Stimulated activated CD8-positive, alpha-beta memory T cell treated with anti-CD3 and anti-CD28 coated beads, Interleukin-4, amount 100 ng/mL, for 48 hours (primary cell): ENCODE measurements at places on chromosomes 16 and 17.

GRCh38 chr17:76561332-76561731 is 21.5 kb downstream of the PRCD start:
- DNase-seq = no peak

DNA sequence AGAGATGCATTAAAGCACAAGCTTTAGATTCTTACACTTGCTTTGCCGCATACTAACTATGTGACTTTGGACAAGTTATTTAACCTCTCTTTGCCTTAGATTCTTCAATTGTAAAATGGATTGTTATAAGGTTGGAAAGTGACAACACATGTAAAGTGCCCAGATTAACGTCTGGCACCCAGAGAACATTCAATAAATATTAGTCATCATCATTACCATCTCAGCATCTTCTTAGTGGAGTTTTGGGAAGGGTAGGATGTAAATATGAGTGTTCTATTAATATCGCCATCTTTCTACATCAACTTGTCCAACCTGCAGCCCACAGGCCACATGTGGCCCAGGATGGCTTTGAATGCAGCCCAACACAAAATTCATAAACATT is 27.4 kb upstream of the FAM20A start:
- DNase-seq = no peak

DNA sequence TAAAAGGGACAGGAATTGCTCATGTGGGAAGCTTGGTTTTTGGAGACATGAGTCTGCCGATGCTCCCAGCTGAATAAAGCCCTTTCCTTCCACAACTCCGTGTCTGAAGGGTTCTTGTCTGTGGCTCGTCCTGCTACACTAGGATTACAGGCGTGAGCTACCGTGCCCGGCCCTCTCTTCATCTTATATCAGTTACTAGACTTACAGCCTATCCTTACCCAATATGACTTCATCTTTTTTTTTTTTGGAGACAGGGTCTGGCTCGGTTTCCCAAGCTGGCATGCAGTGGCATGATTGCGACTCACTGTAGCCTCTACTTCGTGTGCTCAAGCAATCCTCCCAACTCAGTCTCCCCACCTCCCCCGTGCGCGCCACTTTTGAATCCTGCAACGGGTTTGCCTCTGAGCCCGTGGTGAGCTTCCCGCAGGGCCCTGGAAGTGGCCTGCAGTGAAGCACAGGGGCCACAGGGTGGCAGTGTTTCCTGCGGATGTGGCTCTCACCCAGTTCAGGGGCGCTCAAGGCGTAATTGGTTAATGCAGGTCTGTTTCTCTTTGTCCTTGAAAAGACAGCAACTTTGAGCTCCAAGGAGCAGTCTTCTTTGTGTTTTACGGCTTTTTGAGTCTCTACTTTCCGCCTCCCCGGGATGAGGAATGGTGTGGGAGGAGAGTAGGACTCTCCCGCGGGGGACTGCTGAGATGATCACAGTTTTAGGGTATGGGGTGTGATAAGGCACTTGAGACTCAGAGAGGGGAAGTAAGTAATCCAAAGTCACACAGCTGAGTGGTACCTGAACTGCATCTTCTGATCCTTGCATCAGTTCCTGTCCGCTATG is 22.7 kb upstream of the GPRC5B start:
- DNase-seq = peak; percentile 81

DNA sequence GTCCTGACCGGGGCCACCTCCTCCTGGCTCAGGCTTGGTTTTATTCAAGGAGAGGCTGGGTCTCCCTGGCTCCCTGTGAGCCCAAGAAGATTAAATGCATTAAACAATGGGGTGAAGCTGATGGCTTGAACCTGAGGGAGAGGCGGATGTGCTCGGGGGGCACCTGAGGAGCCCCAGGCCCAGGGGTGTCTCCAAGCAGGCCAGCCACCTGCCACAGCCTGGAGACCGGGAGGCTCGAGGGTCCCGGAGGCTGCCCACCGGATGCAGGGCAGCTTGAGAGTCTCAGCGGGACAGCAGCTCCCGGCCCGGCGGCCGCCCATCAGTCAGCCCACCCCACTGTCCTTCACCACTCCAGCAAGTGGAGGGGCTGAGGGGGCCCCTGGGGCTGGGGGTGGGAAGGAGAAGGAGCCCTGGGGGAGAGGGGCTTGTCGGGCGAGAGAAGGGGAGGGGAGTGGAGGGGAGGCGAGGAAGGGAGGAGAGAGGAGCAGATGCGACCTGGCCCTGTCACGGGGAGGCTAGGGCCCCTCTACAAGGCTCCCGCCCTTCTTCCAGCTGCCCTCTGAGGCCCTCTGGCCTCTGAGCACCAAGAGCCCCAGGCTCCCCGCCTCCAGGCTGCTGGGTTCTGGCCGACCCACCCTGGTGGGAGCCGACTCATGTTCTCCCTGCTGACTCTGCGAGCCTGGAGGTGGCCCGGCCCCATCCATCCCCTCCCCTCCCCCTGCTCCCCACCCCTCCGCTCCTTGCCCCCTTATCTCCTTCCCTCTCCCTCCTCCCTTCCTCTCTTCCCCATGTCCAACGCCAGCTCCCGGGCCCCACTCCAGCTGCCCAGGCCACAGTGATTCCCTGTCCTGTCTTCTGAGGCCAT is 13.2 kb downstream of the CD7 start:
- no peak for DNase-seq

DNA sequence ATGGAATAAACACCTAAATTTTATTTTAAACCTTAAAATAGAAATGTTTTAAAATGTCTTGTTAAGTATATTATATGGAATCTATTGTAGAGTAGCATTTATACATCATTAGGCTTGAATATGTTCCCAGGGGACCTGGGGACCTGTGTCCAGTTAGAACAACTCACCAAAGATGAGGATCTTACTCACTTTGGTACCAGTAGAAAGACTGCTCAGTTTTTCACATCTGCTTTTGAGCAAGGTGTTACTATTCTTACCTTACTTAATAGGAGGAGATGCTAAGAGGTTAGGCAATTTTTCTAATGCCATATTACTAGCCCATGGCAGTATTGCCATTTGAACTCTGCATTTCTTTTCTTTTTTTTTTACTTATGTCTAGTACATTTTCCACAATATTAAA is 14.7 kb downstream of the STXBP4 start:
- DNase-seq = no peak

DNA sequence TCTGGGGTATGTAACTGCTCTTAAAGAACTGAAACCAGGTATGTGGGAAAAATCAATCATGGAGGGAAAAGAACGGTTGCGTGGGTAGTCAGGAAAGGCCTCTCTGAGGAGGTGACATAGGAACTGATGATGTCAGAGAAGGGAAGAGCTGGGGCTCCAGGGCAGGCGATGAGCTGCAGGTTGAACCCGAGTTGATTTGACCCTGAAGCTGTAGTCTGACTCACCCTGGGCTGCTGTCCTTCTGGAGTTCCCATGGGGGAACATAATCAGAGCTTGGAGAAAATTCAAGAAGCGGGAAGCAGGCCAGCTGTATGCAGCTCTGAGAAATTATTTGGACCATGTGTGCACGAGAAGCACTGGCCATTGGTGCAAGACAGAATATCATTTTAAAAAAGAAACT is 16.7 kb downstream of the SLC6A2 start:
- DNase-seq = no peak

DNA sequence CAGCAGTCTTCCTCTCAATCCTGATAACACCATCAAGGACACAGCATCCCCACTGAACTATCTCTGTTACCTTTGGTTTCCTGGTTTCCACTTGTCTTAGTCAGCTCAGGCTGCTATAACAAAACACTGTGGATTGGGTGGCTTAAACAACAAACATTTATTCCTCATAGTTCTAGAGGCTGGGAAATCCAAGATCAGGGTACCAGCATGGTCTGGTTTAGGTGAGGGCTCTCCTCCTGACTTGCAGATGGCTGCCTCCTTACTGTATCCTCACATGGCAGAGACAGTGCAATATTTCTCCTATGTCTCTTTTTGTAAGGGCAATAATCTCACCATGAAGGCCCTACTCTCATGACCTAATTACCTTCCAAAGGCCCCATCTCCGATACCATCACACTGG is 103.2 kb upstream of the AXIN2 start:
- DNase-seq = no peak

GRCh38 chr16:74224828-74225612 is 71.6 kb upstream of the PSMD7 start:
- no peak for DNase-seq

DNA sequence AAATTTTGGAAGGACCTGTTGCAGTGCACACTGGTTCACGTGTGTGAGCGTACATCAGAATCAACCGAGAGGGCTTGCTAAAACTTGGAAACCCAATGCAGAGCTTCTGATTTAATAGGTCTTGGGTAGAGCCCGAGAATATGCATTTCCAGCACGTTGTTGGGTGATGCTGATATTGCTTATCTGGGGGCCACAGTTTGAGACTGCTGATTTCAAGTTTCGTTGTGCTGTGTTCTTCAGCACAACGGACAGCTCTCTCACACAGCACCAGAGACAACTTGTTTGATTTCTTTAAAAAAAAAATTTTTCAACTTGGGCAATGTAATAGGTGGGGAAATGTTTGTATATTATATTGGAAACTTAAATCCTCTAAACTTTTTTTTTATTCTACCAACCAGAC is 9.4 kb downstream of the OR4D2 start:
- DNase-seq = no peak

DNA sequence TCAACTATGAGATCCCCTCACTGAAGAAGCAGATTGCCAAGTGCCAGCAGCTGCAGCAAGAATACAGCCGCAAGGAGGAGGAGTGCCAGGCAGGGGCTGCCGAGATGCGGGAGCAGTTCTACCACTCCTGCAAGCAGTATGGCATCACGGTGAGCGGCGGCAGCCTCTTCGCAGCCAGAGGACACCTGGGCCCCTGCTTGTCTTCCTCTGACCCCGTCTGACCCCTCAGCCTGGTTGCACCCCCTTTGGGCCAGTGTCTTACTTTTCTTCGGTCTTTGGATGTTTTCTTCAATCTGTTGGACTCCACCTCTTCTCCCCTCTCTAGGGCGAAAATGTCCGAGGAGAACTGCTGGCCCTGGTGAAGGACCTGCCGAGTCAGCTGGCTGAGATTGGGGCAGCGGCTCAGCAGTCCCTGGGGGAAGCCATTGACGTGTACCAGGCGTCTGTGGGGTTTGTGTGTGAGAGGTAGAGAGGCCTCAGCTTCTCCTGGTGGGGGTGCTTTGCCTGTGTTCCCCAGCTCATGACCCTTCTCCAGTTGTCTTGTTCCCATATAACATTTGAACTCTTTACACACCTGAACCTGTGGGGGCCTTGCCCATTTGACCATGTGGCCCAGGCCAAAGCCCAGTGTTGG is 4.4 kb downstream of the CDK5RAP3 start:
- DNase-seq = no peak

DNA sequence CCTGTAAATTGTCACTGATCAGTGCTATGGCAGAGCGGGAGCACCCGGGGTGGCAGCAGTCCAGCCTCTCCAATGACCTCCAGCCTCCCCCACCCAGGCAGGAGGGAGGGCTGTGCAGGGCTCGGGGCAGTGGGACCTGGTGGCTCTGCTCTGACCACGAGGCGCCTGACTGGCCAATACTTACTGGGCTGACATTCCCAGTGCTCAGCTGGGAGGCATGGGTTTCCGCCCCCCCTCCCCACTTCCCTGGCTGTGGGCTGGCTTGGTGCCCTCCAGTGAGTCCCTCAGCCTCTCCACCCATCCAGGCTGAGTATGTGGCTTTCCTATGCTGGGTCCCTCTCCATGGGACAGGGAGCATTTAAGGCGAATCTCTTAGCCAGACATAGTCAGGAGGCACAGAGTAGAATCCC is 2.7 kb downstream of the SOCS3 start:
- DNase-seq = peak; percentile 50

- DNase-seq = no peak
Observed at GRCh38 chr17:62892061-62892675, 73.9 kb upstream of the TANC2 start.

DNA sequence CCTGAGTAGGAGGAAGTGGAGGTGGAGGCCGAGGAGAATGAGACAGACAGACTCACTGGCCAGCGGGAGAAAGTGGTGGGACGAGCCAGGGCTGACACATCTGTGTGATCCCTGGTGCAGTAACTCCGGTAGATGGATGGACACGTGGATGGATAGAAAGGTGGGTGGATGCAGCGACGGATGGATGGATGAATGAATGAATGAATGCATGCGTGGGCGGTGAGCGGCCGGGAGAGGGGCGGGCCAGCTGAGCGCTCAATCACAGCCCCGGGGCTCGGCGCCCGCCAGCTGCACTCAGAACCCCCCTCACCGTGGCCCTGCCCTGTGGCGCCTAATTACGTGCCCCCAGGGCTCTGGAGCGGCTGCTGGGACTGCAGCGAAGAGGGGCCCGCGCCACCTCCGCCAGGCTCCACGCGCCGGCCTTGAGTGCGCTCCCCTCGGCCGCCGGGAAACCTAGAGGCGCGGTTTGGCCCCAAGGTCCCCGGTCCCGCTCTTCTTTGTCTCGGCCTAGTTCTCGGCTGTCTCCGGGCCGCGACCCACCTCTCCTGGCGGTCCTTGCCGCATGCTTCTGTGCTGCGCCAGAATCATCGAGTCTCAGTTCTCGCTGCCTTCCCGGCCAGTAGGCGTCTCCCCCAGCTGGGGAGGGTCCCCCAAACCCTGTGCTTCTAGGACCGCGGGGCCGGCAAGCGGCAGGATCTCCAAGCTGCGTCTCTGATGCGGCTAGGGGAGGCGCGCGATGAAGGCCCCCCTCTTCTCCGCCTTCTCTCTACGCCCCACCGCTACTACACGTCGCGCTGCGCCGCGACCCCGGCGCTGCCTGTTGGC is 41.0 kb downstream of the RAI1 start:
- DNase-seq = no peak

DNA sequence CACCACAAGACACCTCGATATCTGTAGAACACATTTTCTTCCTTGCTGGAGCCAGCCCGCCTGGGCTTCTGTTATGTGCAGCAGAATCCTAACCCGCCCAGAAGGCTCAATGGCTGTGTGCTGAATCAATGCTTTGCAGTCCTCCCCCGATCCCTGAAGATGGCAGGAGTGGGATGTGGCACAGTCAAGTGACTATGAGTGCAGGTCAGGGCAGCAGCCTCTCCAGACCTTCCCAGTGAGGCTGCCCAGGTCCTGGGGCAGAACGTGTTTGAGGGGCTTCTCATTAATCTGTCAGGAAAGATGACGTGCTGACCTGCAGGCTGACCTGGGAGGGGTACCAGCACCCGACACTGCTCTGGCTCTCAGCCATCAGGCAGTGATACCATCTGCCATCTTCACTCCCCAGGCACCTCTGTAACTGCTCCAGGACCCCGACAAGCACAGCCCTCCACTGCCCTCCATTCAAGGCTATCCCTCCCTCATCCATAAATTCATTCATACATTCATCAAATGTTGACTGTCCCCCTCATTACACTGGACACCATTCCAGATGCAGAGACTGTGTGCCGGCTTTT is 35.2 kb downstream of the LRRC75A start:
- DNase-seq = no peak

DNA sequence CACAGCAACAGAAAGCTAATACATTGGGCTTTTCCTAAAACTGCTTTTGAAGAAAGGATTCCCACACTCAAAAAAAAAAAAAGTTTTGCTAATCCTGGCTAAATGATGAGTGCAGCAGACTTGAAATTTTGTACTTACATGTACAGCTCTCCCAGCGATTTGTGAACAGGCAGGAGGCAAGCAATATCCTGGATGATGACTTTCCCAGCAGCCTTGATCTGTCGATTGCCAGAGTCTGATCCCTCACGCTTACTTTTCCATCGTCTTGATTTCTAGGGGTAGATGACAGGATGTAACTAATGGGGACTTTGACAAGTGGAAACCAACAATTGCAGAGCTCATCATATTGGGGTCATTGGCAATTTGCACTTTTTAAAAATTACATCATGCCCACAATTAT is 91.4 kb downstream of the WDR59 start:
- DNase-seq = no peak

GRCh38 chr17:63420868-63421680 is 25.0 kb downstream of the CYB561 start:
- no peak for DNase-seq
